Activated CD4-positive, alpha-beta memory T cell treated with anti-CD3 and anti-CD28 coated beads for 36 hours (primary cell): ENCODE measurements at places on chromosomes 5 and 9. TPM values are rescaled to one million over a fixed set of nuclear protein-coding genes. Genes with fewer than 3 reads are reported as not detected.
A peak's percentile ranks its signal among the peaks of the same experiment; 100 is the strongest.

NRARP gene
- 1.1 TPM for total RNA-seq

RGS7BP gene
- not detected for total RNA-seq

C9orf153 gene
- 0.39 TPM for total RNA-seq

PIP5K1B gene
- 1.6 TPM for total RNA-seq

F2RL2 gene
- total RNA-seq = not detected

PCDHB5 gene
- total RNA-seq = not detected

DNA sequence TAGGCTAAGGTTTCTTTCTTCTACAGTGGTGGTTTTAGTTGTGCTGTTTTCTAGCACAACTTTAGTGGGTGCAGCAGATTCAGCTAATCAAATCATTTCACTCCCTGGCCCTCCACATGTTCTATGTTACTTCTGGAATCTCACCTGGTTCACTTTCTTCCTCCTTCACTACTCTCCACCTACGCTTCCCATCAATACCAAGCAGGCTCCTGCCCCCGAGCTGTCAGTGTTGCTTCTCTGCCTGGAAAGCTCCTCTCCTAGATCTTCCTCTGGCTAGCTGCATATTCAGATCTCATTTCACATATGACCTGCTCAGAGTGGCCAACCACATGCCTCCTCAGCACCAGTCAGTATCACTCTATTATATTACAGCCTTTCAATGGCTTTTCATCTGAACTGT lies 19.6 kb upstream of the GABRB2 start:
- DNase-seq = no peak
- no peak overlapping the region for H3K27ac ChIP-seq
- H3K36me3 ChIP-seq = no peaks in the 10 kb centered on the region
- H3K4me3 ChIP-seq = no peak overlapping the region
- no peaks in the 10 kb centered on the region for H3K4me1 ChIP-seq
- no peaks in the 10 kb centered on the region for H3K27me3 ChIP-seq

DNA sequence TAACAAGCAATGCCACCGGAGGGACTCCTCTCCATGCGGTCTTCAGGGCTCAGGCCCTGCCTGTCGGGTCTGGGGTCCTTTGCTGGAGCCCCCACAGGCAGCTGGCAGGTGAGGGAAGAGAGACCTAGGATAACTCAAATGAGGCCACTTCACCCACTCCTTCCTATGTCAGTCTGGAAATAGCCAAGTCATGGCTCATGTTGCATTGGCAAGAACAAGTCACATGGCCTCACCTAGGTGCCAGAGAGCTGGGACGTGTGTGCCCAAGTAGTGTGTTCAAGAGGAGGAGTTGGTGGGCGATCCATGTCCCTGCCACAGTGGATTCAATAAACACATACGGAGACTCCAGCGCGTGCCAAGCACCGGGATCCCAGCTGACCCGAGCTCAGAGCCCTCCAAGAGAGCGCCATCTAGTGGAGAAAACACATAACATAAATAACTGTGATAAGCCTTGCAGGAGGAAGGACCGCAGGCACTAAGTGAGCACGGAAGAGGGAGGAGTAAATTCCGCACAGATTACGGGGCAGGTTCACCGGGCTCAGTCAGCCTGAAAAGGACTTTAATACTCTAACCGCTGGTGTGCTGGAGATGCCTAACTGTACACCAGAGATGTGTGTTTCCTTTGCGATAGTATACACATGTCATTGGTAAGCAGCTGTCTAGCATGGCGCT lies 580.8 kb downstream of the CCDC171 start:
- no peaks in the 10 kb centered on the region for H3K36me3 ChIP-seq
- no peak overlapping the region for H3K4me3 ChIP-seq
- H3K4me1 ChIP-seq = no peaks in the 10 kb centered on the region
- peak; percentile 13 for DNase-seq

- H3K27me3 ChIP-seq = peaks cover 10% of the 10 kb centered on the region
- no peaks in the 10 kb centered on the region for H3K4me1 ChIP-seq
- H3K36me3 ChIP-seq = no peaks in the 10 kb centered on the region
- no peak overlapping the region for H3K27ac ChIP-seq
- H3K4me3 ChIP-seq = no peak overlapping the region
Observed at GRCh38 chr5:61588216-61588615, 256.2 kb downstream of the ZSWIM6 start.

DNA sequence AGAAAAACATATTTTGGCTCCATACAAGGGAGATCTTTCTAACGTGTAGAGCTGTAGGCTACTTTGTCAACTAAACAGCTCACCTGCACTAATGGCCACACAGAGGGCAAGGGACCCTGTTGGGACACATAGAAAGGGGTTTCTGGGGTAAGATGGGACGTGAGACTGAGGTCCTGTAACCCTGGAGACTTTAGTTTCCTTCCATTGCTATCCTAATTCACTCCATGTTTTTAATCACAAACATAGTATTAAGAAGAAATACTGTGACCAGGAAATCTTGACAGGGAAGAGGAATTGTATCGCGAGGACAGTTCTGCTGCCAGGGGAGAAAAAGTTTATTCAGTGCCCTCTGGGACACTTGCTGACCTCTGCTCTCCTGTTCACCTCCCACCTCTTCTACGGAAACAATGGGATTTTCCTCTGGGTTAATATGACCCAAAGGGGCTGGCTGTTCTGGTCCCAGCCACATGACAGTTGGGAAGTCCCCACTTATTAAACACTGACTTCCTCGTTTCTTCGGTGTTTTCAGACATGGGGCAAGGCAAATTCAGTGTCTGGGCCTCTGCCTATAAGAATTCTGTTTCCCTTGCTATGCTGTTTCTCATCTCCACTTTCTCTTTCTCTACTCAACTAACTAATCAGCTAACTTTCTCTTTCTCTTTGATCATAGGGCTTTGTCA lies 106.9 kb upstream of the SEMA6A start:
- no peak for DNase-seq
- no peak overlapping the region for H3K27ac ChIP-seq
- no peaks in the 10 kb centered on the region for H3K4me1 ChIP-seq

- peaks cover 46% of the 10 kb centered on the region for H3K4me1 ChIP-seq
- peak; percentile 86 for DNase-seq
- no peaks in the 10 kb centered on the region for H3K36me3 ChIP-seq
- H3K27me3 ChIP-seq = peaks cover under 1% of the 10 kb centered on the region
- H3K27ac ChIP-seq = peak overlapping the region; percentile 90
Observed at GRCh38 chr5:132662925-132663770, 5.2 kb downstream of the IL13 start.

GRCh38 chr5:145483212-145483611 lies 351.9 kb downstream of the PRELID2 start:
- no peak overlapping the region for H3K27ac ChIP-seq
- H3K4me1 ChIP-seq = no peaks in the 10 kb centered on the region
- H3K36me3 ChIP-seq = no peaks in the 10 kb centered on the region
- H3K27me3 ChIP-seq = no peaks in the 10 kb centered on the region
- no peak for DNase-seq
- no peak overlapping the region for H3K4me3 ChIP-seq

- no peaks in the 10 kb centered on the region for H3K27me3 ChIP-seq
- H3K27ac ChIP-seq = peak overlapping the region; percentile 94
Observed at GRCh38 chr5:75668977-75669689, 48.1 kb downstream of the POC5 start.

- H3K36me3 ChIP-seq = no peaks in the 10 kb centered on the region
- peaks cover 4% of the 10 kb centered on the region for H3K4me1 ChIP-seq
- no peak overlapping the region for H3K27ac ChIP-seq
- no peak overlapping the region for H3K4me3 ChIP-seq
- H3K27me3 ChIP-seq = no peaks in the 10 kb centered on the region
- no peak for DNase-seq
Observed at GRCh38 chr9:127210851-127211730, 53.5 kb upstream of the GARNL3 start.

DNA sequence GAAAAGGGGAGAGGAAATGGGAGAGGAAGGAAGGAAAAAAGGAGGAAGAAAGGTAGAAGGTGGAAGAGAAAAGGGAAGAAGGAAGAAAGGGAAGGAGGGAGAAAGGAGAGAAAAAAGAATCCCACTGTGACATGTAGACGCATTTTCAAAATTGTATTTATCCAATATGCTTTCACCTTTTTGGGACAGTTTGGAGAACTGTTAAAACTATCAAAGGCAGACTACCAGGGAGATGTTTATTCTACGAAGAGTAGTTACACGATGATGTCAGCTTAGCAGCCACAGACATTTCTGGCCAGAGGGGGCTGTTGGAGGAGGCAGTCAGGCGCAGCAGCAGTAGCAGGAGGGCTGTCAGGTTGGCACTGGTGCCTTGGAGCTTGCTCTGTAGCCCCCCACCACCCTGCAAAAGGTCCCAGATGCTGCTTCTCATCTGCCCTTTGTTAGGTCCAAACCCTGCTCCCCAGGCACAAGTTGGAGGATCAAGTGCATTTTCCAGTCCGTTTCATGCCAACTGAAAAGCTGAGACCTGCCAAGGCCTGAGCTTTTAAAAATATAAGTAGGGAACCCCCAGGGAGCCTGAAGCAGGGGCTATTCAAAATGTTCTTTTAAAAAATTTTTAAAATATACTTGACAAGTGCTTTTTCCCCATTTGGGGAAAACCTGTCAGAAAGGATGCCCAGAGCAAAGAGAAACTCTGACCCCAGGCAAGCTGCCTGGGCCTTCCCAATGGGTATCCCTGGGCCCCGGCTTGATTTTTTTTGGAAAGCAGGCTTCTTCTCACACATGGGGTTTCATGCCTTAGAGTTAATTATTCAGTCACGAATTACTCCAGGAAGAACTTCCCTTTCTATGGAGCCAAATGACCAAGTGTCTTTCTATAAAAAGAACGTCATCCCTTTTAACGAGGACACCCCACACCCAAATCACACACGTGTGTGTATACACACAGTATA lies 203.3 kb downstream of the SLIT3 start:
- no peak overlapping the region for H3K27ac ChIP-seq
- H3K4me3 ChIP-seq = no peak overlapping the region
